Stimulated activated CD4-positive, alpha-beta T cell treated with anti-CD3 and anti-CD28 coated beads, TNF-alpha, amount 100 ng/mL, for 4 hours (primary cell): ENCODE measurements at places on chromosomes 1 and 21.

GRCh38 chr1:95072117-95072516 lies 634 bp downstream of the ALG14 start:
- DNase-seq = no peak

- no peak for DNase-seq
These were observed 29.9 kb upstream of the PUM1 start for GRCh38 chr1:31095298-31095981.

GRCh38 chr1:99347041-99347684 lies 82.9 kb downstream of the PLPPR4 start:
- no peak for DNase-seq

DNA sequence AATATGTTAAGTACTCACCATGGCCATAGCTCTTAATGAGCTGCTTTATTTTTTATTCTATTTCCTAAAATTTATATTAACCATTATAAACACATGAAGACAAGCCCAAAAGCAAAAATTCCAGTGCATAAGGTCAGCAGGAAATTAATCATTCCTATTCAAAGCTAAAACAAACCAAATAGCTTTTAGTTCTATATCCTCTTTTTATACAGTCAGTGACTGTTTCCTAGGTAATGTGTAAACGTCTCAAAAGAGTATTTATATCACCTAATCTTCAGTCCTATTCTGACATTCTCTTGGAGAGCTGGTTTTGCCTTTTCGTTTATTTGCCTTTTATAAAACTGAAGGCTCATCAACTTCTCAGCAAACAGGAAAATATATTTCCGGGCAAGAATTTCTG lies 4.2 kb downstream of the GOLPH3L start:
- DNase-seq = no peak

DNA sequence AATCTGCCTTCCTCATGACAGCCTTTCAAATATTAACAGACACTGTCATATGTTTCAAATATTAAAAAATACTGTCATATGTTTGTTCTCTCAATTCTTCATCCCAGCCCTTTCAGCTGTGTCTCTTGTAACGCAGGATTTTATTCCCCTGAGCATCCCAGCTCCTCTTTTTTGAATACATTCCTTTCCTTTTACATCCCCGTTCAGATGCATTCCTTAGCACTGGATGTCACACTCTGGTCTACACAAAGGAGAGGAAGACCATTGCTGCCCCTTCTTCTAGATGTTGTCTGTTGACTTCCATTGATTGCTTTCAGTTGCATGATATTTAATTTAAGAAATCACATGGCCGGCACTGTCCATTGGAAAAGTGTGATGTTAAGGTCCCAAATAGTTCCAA lies 117.4 kb upstream of the PAXBP1 start:
- no peak for DNase-seq
